ENCODE measurements at places on chromosomes 3 and 15.
A peak's percentile ranks its signal among the peaks of the same experiment; 100 is the strongest.

DNA sequence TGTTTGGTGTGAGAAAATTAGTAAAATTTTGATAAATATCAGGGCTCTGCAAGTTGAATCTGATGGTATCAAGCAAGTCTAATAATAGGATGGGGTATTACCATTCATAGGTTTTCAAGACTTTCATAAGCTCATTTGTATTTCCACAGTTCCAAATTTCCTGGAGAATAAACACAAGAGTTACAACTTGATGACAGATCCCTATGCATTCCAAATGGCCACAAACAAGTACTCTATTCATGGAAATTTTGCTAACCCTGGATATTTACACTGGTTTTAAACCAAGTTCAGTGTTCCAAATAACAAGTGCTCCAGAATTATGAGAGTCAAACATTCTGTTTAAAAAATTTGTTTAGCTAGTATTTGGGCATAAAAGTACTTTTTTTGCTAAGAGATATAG is 75.0 kb upstream of the CNTN6 start:
- DNase-seq: no peak

- no peak for DNase-seq
Observed at GRCh38 chr15:43511012-43511885, 6.2 kb upstream of the MAP1A start.

GRCh38 chr3:15467227-15468181 is 40.1 kb downstream of the EAF1 start:
- no peak for DNase-seq

DNA sequence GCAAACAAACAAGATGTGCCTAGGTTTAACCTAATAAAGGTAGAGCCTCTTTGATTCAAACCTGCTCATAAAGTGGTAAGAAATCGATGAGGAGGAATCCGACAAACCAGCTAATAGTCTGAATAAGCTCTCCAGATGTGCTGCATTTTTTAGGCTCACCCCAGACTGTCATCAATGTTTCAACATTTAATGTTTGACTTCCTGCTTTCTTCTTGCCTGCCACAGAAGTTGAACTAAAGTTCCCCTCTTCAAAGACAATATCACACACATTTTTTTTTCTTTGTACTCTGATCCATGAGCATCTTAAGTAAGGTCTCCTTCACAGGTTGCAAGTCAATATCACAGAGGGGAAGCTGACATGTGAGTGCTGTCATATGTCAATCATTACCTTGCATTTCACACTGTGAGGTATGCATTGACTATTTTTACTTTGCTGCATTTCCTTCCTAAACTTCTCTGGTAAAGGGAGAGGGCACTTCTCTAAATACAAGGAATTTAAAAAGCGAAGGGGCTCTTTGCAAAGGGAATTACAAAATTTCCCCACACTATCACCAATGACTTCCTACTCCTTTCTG is 172.3 kb upstream of the MCTP2 start:
- DNase-seq: peak; percentile 9

- peak; percentile 86 for DNase-seq
Observed at GRCh38 chr15:40106203-40107161, 2.2 kb downstream of the BMF start.

DNA sequence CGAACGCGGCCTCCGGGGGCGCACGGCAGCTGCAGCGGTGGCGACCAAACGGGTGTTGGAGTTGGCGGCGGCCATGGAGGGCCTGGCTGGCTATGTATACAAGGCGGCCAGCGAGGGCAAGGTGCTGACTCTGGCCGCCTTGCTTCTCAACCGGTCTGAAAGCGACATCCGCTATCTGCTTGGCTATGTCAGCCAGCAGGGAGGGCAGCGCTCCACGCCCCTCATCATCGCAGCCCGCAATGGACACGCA is 725 bp downstream of the FEM1B start:
- peak; percentile 59 for DNase-seq

DNA sequence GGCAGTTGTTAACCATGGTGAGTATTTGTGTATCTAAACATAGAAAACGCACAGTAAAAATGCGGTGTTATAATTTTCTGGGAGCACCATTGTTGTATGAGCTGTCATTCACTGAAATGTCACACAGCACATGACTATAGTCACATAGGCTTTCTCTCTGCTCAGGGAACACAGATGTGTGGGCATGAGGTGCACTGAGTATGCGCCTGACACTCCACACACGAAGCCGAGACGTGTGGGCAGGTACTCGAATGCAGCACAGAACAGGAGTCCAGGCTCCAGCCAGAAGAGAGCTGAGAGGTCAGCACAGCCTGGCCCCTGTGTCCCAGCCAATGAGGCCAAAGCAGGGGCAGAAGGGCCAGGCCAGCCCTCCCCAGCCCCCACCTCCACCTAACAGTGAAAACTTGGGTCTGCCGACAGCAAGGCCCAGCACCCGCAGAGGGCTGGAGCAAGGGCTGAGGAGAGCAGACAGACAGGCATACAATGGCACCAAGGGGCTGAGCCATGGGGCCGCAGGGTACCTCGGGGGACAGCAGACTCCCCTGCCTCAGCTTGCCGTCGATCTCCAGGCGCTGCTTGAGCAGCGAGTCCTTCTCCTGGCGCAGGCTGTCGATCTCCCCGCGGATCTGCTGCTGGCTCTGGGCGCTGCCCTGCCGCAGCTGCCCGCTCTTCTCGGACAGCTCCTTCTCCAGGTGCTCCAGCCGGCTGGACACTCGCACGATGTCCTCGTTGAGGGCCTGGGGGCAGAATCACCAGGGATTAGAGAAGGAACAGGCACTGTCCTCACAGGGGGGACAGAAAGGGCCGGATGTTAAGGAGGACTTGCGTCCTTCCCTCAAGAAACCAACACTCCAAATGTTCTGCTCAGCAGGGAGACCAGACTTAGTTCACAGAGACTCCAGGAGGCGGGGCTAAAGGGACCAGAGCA is 24.0 kb downstream of the KIF7 start:
- no peak for DNase-seq

DNA sequence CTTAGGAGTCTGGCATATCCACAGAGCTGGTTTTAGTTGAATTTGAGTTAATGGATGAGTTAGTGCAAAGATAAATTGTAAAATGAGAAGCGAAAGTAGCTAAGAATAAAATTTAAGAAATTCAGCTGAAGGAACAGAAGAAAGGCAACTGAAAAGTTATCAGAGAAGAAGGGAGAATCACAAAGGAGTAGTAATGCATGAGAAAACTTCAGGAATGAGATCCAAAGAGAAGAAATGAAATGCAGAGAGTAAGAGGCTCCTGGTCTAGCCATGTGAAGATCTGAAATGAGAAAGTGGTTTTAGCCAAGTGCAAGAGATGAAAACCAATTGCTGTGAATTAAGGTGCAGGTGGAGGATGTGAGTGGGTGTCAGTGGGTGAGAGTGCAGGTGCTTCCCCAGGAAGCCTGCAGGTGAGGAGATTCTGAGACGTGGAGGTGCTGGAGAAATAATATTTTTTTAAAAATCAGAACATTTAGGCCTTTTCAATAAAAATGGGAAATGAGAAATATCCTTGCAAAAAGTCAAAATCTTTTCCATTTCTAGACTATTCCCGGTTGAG is 18.5 kb downstream of the KBTBD8 start:
- no peak for DNase-seq

DNA sequence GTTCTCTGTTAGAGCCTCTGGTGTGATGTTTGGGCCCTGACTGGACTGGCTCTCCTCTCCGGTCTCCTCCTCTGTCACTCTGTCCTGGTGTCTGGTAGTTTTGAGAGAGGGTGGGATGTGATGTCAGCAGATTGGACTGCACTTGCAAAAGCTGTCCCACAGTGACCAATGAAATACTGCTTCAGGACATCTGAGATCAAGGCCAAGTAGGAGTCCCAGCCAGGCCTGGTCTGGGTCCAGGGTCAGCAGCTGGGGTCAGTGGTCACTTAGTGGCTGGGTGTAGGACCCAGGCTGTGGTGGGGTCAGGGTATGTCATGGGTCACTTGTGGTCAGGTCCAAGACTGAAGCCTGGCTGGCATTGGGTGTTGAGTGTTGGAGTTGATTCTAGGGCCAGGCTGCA is 20.9 kb downstream of the ALDH1L1 start:
- no peak for DNase-seq

DNA sequence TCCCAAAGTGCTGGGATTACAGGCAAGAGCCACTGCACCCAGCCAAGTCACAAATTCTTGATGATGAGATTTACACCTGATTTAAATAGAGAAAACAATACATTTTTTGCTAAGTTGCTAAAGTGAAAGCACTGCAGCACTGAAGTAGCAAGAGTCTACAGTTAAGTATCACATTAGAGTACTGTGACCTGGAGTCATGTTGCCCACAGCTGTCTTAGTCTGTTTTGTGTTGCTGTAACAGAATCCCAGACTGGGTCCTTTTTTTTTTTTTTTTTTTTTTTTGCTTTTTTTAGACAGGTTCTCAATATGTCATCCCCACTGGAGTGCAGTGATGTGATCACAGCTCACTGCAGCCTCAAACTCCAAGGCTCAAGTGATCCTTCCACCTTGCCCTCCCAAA is 23.2 kb upstream of the GNB4 start:
- no peak for DNase-seq

DNA sequence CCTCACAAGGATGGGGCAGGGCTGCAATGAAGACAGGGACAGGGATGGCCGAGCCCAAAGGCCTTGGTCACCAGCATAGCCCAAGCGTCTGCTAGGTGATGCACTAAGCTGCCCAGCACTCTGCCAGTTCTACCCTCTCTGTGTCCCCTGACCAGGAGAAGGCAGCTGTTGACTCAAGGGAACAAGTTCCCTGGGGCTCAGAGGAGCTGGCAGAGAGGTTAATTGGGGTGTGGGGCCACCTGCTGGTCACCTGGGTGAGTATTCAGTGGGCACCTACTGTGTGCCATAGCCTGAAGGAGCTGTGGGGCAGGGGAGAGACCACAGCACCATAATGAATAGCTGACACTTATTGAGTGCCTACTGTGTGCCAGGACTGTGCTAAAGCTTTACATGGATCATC is 22.0 kb upstream of the DOCK3 start:
- DNase-seq: peak; percentile 46

DNA sequence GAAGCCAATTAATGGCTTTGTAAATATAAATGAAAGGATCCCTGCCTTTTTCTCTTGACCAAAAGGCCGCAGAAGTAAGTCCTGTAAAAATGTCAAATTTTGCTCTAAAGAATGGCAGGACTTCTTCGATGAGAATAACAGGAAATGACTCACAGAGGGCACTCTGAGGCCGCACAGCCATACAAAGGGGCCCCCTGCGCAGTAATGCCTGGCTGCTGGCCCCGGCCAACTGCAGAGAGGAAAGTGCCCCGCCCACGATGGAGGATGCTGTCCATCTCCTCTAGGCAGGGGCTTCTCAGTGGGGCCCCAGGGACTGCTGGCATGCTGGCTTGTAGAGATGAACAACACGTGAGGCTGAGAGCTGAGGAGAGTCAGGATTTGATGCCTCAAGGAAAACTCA is 18.1 kb upstream of the SCN10A start:
- DNase-seq: peak; percentile 61

GRCh38 chr3:185807445-185808068 is 17.3 kb downstream of the IGF2BP2 start:
- peak; percentile 14 for DNase-seq

- DNase-seq: no peak
Observed at GRCh38 chr3:37053337-37053736, 60.0 kb downstream of the MLH1 start.

GRCh38 chr3:37824954-37825328 is 36.7 kb upstream of the CTDSPL start:
- no peak for DNase-seq

- DNase-seq: peak; percentile 68
Observed at GRCh38 chr3:129793942-129794310, 99.6 kb downstream of the TMCC1 start.

GRCh38 chr15:66713843-66714508 is 11.9 kb downstream of the SMAD6 start:
- peak; percentile 41 for DNase-seq

GRCh38 chr3:196962930-196963630 is 5.6 kb downstream of the PIGZ start:
- no peak for DNase-seq

- no peak for DNase-seq
Observed at GRCh38 chr15:81751256-81751655, 294.6 kb downstream of the MEX3B start.

GRCh38 chr3:195365371-195365770 is 77.4 kb downstream of the ACAP2 start:
- DNase-seq: no peak

GRCh38 chr15:34038023-34038870 is 757 bp downstream of the AVEN start:
- DNase-seq: peak; percentile 83

DNA sequence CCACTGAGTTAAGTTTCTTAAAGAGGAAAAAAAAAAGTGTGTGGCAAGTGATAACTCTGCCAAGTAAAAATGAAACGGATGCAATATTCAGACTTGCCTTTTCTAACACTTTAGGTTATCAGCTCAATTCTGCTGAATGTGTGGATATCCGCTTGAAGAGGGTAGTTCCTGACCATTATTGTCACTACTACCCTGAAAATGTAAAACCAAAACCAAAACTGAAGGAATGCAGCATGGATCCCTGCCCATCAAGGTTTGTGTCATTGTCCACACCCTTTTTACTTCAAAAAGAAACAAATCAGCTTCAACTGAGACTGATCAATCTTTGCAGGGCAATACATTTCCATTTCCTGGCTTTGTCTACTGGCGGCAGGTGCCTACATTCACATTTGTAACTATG is 236.1 kb downstream of the ADAMTSL3 start:
- DNase-seq: no peak

DNA sequence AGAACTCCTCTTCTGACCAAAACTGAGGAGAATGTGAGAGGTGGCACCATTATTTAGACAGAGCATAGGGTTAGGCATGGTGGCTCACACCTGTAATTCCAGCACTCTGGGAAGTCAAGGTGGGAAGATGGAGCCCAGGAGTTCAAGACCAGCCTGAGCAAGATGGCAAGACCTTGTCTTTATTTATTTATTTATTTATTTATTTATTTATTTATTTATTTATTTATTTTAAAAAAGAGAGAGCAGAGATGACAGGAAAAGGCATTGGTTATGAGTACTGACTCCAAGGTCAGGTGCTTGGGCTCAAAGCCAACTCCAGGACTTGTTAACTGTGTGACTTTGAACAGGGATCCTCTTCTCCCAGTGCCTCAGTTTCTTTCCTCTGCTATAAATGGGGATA is 217.7 kb downstream of the MEX3B start:
- DNase-seq: no peak

GRCh38 chr3:60584250-60584649 is 667.0 kb downstream of the FHIT start:
- DNase-seq: no peak

DNA sequence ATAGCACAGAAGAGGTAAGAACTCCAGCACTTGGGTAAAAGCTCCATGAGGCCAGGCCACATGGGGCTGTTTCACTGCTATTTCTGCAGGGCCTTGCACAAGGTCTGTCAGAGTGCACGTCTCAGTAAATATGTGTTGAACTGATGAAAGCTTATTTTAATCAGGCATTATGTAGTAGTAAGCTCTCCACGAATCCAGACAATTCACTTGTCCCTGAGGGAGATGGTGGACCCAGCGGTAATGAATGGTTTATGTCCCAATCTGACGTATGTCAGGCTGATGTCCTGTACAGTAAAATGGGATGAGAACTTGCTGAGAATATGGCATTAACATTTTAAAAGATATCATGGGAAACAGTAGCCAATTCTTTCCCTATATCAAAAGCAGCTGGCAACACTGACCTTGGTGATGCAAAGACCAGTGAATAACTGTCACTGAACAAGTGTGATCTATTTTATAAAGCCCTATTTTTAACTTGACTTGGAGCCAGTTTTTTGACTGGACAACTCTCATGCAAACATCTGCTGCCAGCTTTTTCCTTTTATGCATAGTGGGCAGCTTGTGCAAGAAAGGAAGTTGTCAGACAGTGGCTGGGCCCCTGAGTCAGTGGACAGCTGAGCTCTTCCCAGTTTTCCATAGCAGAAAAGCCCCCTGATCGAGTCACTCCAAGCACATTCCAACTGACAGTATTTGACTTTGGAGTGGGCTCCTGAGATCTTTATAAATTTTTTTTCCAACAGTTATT is 519.8 kb upstream of the MDFIC2 start:
- DNase-seq: peak; percentile 90
